ENCODE measurements at places on chromosomes 5 and 9. TPM values are rescaled to one million over a fixed set of nuclear protein-coding genes. Genes with fewer than 3 reads are reported as not detected.

The ACOT12 gene
- not detected for total RNA-seq

The PTPN3 gene
- 2.2 TPM for total RNA-seq

The PCDH12 gene
- 0.57 TPM for total RNA-seq

The ARID3C gene
- 0.27 TPM for total RNA-seq

The SLCO6A1 gene
- total RNA-seq: not detected

The CA9 gene
- 2.4 TPM for total RNA-seq

The RANBP17 gene
- total RNA-seq: 16.8 TPM

The SH2D3C gene
- 3.5 TPM for total RNA-seq

The MUSK gene
- total RNA-seq: not detected

The FBN2 gene
- 2,094 TPM for total RNA-seq

The SLC4A9 gene
- not detected for total RNA-seq

The UIMC1 gene
- 20.4 TPM for total RNA-seq

The CCNO gene
- total RNA-seq: 0.14 TPM

The DDX4 gene
- not detected for total RNA-seq

The ROR2 gene
- total RNA-seq: 36.7 TPM

The PHYHD1 gene
- 25.3 TPM for total RNA-seq

The TBC1D13 gene
- total RNA-seq: 26.6 TPM

The CYLC2 gene
- total RNA-seq: not detected

The PPP2R2B gene
- total RNA-seq: 14.1 TPM

The CSF2 gene
- total RNA-seq: not detected

The FLT4 gene
- 5.3 TPM for total RNA-seq

Data from cardiac muscle cell (in vitro differentiated cells and primary cell).